ENCODE measurements at places on chromosomes 1 and 21.

GRCh38 chr1:27111626-27112573 lies 43.0 kb downstream of the SLC9A1 start:
- DNase-seq = peak; percentile 100

- no peak for DNase-seq
These were observed 6.6 kb downstream of the SLC2A5 start for GRCh38 chr1:9062846-9063245.

GRCh38 chr1:121522061-121522759 lies 337.4 kb downstream of the SRGAP2C start:
- DNase-seq = no peak

GRCh38 chr21:29371464-29371863 lies 72.7 kb downstream of the BACH1 start:
- peak; percentile 28 for DNase-seq

GRCh38 chr1:216498277-216498676 lies 75.0 kb upstream of the USH2A start:
- DNase-seq = no peak

GRCh38 chr1:71561206-71561605 lies 480.4 kb upstream of the ZRANB2 start:
- DNase-seq = peak; percentile 43

DNA sequence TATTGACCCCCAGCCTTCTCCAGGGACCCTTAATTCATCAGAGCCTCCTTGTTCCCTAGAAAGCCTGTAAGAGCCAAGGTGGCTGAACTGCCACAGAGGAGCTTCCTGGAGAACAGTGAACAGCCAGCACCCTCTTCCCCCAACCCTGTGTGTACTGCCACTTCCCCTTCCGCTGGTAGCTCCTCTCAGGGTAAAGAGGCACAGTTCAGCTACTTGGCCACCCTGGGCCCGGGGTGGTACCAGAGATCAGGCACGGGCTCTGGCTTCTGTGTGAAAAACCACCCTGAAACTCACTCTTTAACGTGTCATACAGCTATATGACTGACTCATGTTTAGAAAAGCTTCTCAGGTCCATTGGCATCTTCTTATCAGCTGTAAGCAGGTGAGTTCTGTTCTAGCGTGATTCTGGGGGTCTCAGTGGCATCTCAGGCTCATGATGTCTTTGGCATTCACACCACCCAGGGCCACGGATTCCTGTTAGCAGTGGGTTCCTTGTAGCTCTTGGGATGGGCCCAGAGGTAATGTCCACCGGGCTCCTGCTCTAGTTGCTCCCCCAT lies 22.4 kb downstream of the ARMH1 start:
- no peak for DNase-seq

DNA sequence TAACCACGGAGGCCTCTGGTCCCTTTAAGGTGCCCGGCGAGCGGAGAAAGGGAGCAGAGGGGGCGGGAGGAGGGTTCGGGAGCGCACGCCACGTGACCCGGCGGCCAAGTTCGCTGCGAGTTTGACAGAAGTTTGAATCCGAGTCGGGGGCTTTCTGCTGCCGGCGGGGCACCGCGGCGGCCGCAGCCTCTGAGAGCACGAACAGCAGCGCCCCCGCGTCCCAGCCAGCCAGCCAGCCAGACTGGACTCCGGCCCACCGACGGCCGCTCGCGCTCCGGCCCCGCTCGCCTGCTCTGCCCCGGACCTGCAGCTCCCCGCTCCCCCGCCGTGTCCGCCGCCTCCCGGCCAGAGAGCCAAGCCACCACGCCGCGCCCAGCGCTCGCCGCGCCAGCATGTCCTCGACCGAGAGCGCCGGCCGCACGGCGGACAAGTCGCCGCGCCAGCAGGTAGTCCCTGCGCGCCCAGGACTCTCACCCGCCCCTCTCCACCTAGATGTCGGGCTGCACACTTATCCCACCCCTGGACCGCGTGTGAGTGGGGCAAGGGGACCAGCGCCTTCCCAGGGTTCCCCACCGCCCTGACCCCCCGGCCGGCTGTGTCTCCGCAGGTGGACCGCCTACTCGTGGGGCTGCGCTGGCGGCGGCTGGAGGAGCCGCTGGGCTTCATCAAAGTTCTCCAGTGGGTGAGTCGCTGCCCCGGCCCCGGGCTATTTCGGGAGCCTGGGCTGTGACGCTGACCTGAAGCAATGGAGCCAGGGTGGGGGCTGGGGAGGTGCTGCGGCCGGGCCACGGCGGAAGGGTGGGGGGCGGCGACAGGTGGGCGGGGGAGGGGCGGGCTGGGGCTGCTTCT lies at the start of gene SYPL2:
Gene SYPL2 (plus strand): TSS at position 95 of the 849 bp plus-strand sequence. CDS start 298 bp downstream, at position 393.
- peak; percentile 20 for DNase-seq

DNA sequence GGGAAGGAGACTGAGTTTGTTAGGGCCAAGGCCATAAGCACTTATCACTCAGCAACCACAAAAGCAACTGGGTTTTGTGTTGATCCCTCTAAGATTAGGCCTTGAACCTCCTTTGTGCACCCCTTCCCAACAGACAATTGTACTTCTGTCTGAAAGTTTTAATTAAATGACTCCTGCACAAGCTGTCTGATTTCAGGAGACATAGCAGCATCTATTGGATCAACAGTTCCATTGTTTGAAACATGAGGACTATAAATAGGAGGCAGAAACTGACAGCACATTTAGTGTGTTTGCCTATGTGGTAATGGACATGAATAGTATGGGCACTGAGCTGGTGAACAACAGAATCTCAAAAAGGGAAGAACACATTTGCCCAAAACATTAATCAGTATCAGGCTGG lies 167.3 kb upstream of the KCNJ6 start:
- DNase-seq = no peak

- no peak for DNase-seq
These were observed 71.7 kb downstream of the SETD4 start for GRCh38 chr21:35988416-35989137.

DNA sequence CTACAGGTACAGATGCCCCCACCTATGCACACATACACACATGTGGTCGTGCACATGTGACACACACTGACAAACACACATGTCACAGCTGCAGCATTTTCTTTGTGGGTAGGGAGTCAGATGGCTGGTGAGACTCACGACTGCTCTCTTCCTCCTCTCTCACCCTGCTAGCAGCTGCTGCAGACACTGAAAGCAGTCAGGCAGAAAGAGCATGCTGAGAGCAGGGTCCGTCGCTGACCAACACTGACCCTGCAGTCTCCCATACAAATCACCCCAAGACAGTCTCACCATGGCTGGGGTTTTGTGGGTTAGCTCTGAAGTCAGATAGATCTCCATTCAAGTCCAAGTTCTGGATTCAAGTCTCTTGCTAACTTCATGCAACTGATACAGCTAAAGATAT lies 188.3 kb downstream of the ASTN1 start:
- no peak for DNase-seq

DNA sequence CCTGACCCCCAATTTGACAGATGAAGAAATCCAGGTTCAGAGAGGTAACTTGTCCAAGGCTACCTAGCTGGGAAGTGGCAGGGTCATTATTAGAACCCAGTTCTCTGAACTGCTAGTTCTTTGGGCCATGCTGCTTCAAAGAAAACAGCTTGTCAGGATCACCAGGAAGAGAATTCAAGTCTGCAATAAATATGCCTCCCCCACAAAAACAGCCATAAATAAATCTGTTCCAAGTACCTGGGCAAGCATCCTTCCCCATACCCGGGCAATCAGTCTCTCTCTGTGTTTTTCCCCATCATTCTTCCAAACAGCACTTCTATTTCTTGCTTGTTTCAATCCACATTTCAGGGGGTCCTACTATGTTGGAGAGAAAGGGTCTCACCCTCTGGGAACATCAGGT lies 34.1 kb downstream of the SLC9A1 start:
- no peak for DNase-seq

GRCh38 chr1:85289207-85289847 lies 12.9 kb upstream of the BCL10 start:
- DNase-seq = peak; percentile 96

- DNase-seq = no peak
These were observed 1.3 kb upstream of the OLIG2 start for GRCh38 chr21:33024201-33025103.

GRCh38 chr21:40143822-40144525 lies 276.7 kb downstream of the PCP4 start:
- DNase-seq = peak; percentile 35

- DNase-seq = peak; percentile 28
These were observed 165.1 kb downstream of the SLC45A1 start for GRCh38 chr1:8482979-8483381.

DNA sequence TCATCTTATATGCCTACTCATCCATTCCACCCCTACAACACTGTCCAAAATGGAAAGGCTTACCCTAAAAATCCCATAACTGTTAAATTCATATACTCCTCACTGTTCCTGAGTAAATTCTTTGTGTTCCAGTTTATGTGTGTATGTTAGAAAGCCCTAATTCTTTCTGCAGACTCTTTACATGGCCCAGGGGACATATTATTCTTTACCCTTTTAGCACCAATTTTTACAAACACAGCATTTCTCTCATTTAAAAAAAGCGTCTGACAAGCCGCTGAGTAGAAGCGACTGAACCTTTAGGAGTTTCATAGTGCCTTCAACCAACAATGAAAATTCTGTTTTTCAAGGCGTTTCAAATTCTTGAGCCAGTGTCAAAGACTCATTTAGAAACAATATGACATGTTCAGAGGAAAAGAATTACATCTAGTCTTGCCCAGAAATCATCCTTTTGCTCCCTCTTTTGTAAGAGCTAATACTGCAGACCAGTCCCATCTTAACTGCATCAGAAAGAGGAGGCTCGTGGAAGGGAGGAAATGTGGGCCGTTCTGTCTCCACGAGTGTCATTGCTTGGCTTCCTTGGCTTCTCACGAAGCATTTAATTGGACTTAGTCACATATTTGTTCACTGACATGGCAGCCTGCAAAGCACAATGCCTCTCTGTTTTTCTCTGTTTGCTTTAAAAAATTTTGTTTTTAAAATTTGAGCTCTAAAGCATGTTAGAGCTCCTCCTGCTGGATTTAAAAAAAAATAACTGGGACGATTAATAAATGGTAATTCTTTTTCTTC lies 21.3 kb upstream of the C1orf105 start:
- peak; percentile 93 for DNase-seq

DNA sequence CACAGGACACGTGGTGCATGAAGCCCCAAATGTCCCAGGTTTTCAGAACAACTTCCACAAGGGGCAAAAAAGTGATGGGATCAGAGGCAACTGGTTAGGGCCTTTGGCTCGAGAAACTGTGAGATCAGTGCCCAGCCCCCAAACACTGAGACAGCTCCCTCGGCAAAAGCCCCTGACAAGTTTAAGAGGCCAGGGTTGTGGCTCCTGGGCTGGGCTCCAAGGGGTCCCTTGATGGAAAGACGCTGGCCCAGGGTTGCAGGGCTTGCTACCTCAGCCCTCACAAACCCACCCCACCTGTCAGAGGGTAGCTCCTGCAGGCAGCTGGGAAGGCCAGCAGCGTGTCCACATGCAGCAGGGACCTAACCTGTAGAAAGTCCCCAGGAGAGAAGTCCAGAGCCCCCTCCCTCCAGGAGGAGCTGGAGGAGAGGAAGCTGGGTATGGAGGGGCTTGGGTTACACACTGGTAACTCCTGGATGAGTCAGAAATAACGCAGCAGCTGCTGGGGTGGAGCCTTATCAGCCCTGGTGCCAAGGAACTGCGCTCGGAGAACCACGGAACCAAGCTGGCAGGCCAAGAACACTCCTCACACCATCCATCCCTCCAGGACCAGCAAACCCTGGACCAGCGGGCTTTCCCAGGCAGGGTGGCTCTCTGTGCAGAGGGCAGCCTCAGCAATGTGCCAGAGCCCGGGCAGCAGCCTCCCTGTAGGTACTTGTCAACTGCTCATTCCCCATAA lies 37.5 kb downstream of the CTNNBIP1 start:
- DNase-seq = peak; percentile 49

- DNase-seq = no peak
These were observed 4.8 kb upstream of the CAMSAP2 start for GRCh38 chr1:200733907-200734306.

DNA sequence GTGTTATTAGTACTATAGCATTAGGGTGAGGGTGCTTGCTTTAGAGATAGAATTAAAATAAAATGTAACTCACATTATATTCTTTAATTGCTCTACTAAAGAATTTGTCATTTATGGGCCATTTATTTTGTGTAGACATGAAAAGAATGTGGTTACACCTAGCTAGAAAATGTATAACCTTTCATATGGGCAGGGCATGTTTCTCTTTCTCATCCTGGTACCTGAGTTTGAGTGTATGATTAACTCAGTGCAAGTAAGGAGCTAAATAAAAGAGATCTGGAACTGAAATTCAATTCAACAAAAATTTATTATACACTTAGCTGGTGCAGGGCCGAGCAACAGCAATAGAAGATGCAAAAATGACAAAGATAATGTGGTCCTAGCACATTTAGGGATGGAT lies 47.4 kb downstream of the MAP3K7CL start:
- DNase-seq = no peak

DNA sequence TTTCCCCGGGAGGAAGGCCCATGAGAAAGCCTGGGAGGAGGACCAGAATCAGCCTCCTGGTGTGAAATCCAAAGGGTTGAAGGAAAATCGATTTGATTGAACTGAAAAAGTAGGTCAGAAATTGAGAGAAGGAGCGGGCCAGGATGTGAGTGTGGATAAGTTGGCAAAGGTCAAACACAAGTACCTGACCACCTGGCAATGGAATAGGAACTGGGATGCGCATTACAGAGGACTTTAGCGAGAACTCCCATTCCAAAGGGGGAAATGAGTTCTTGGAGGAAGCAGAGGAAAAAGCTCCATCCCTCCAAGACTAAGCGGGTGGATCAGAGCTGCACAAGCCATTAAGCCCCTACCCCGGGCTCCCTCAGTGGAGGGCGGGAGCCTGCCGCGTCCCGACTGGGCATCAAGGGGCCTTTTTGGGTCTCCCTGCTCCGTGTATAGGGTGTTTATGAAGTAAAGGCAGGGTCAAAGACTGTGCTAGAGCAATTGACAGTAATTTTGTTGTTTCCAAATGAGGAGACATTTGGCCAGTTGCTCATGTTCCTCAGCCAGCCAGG lies 56.4 kb downstream of the TGFB2 start:
- no peak for DNase-seq

DNA sequence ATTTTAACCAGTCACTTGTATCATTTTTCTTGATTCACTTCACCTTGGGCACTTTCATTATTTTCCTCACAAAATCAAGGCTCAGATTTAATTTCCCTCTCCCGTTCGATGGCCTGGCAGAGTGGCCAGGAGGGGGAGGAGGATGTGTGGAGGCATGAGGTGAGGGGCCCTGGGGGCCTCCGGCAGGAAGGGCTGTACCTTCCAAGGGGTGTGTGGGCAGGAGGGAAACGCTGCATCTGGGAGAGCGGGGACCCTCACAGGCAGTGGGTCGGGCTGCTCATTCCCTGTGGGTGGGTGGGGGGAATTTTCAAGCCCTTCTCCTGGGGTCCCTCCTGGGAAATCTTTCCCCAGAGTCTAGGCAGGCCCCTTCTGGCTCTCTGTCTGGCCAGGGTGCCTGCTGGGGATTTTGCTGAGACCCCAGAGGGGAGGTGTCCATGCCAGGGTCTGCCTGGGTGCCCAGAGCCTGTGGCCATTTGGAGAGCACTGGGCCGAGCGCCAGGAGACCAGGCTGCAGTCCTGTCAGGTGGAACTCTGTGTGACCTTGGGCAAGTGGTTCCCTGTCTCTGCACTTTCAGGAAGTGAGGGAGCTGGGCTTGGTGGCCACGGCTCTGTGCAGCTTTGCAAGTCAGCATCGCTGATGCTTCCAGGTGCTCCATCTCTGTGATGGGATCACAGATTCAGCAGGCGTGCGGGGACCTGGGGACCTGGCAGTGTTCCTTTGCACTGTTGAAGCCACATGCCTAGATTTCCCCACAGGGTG lies 81.9 kb upstream of the C1orf174 start:
- no peak for DNase-seq

Measured in fibroblast of mammary gland (primary cell).